ENCODE measurements at places on chromosomes 1 and 21. TPM values are rescaled to one million over a fixed set of nuclear protein-coding genes. Genes with fewer than 3 reads are reported as not detected.

GRCh38 chr1:25810341-25811299, 9.1 kb upstream of the MTFR1L start:
- peak; percentile 69 for DNase-seq

DNA sequence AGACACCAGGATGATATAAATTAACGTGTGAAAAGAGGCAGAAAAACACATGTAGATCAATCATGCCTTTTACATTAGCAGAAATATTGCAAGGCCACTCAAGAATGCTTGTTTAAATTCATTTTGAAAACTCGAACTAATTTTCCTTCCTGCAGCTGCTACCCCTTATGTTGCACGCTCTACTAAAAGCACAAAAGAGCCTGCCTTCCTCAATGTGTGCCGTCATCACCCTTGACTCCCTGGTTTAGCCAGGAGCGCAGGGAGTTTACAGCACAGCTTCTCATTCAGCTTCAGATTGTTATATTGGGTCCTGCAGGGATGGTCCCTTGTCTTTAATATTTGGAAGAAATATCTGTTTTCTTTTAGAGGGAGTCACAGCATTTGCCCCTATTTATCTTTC, 10.1 kb upstream of the ST6GALNAC5 start:
- DNase-seq = no peak

DNA sequence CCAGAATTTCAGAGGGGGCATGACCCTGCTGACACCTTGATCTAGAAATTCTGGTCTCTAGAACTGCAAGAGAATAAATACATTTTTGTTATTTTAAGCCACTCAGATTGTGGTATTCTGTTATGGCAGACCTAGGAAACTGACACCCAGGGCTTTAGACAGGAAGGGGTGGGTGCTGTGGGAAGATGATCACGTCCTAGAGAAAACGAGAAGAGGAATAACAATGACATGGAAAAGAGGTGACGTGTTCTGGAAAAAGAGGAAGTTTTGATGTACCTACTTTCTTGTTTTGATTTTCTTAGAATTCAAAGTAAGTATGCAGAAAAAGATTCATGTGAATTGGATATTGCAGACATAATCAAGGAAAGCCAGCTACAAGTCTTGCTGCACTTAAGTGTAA, 232.9 kb upstream of the RUNX1 start:
- no peak for DNase-seq

DNA sequence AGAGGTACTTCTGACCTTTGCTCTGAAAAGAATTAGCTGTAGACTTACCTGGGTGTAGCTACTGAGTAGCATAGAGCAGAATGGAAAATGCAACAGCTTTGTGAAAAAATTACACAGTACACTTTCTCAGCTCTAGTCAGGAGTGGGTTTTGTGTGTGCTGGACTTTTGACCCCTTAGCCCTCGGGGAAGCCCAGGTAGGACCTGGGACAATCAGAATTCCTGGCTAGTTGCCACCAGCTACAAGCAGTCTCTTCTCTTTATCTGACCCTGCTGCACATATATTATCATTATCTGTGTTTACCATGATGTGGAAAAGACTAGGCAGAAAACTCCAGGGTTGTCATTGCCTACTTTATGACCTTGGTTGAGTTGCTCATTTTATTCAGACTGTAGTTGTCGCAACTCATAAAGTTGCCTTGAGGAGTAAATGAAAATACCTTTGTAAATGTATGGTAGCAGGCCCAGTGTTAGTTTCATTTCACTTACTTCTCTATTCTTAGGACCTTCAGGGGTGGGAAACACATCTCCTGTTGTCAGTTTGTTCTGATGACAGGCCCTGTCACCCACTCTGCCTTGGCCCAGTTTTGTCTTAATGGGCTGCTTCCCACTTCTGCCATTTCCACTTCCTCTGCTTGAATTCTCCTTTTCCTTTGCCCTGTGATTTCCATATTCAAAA, 5.4 kb downstream of the NEK7 start:
- no peak for DNase-seq

DNA sequence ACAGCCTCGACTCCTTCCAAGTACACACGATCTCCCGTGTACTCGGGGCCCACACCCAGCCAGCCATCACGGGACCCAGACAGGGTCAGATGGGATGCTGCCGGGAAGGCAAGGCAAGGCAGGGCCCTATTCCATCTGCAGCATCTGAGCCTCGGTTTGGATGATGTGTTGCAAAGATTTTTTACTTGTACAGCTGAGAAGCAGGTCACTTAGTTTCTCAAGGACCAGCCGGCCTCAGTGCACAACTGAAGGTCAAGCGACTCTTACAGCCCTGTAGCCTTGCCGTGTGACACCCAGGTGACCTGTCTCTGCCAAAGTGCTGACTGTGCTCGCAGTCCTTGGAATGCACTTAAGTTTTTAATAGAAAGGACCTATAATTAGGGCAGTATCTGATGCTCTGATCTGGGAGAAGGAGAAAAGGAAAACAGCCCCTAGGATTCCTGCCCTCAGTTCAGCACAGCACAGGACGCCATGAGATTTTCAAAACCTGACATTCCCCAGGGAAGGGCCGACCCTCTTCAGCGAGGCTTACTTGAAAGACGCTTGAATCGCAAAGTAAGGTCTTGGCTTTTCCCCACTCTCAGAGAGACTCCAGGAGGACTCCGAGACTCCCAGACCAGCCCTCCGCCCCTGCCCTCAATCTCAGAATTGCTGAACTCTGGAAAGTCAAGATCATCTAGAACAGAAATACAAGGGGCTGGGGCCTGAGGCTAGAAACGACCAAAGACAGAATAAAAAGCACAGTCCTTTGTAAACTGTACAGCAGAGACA, 1.3 kb downstream of the GPR157 start:
- DNase-seq = no peak

DNA sequence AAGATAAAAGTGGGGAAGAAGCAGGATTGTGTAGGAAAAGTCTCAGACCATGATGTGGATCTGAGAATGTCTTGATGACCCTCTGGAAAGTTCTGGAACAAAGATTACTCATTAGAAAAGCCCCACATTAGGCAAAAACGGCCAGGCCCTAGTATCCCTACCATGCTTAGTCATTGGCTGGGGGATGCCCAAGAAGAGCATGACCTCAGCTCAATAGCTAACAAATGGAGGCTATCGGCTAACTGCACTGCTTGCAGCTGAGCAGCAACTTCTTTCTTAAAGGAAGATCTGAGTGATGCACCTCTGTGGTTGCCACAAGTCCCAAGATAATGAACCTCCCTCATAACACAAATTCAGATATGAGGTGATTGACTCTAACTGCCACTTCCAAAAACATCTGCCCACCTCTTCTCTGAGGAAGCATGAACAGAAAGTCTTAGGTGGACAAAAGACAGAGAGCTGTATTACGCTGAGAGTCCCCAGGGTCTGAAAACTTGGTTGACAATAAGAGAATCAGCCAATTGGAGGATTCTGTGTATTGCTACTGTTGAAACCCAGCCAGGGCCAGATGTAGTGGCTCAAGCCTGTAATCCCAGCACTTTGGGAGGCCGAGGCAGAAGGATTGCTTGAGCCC, 64.6 kb upstream of the AK4 start:
- DNase-seq = no peak

DNA sequence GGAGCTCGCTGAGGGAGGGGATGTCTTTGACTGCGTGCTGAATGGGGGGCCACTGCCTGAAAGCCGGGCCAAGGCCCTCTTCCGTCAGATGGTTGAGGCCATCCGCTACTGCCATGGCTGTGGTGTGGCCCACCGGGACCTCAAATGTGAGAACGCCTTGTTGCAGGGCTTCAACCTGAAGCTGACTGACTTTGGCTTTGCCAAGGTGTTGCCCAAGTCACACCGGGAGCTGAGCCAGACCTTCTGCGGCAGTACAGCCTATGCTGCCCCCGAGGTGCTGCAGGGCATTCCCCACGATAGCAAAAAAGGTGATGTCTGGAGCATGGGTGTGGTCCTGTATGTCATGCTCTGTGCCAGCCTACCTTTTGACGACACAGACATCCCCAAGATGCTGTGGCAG, 1.4 kb downstream of the TSSK3 start:
- no peak for DNase-seq

GRCh38 chr1:8679395-8679800, 138.0 kb downstream of the RERE start:
- no peak for DNase-seq

- DNase-seq = no peak
Observed at GRCh38 chr1:244868484-244869363, 4.4 kb upstream of the HNRNPU start.

DNA sequence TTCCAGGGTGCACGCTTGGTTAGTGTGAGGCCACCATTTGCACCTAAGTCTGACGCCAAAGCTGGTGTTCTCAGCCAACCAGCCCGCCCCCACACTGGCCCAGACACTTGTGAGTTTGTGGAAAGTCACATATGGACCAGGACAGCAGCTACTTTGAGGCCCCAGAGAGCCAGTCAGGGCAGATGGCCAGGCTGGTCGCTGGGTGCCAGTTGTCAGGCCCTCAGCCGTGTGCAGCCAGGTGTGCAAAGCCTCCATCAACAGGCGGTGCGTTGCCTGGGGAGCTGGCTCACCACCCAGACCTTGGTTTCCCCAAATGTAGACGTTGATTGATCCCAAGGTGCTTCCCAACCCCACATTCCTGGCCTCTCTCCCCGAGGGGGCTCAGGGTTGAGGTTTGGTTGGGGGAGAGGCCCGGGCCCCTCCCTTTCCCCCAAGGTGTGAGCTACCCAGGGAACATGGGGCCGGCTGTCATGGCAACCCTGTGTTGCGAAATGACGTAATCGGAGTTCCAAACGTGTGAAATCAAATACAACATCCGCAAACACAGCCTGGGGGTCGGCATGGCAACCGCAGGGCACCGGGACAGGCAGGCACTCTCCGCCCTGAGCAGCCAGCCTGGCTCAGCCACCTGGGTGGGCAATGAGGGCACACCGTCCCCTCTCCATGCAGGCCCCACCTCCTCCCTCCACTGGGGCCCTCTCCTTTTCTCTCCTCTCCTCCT, 42.2 kb upstream of the WNT4 start:
- no peak for DNase-seq

DNA sequence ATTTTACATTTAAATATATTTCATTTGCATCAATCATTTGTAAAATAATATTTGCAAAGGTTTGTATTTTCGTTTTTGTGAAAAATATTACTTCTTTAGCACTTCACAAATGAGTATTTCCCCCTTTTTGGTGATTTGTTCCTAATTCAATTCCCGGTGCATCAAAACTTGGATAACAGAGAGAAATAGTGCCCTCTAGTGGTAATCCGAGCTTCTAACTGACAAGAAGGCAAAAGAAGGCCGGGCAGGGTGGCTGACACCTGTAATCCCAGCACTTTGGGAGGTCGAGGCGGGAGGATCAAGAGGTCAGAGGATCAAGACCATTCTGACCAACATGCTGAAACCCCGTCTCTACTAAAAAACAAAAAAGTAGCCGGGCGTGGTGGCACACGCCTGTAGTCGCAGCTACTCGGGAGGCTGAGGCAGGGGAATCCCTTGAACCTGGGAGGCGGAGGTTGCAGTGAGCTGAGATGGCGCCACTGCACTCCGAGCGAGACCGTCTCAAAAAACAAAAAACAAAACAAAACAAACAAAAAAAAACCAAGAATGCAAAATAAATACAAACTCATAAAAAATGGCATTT, 137.7 kb downstream of the COL11A1 start:
- DNase-seq = no peak

- DNase-seq = no peak
Observed at GRCh38 chr21:46397993-46398392, 60.7 kb upstream of the DIP2A start.

- no peak for DNase-seq
Observed at GRCh38 chr1:78277253-78277652, 213.5 kb upstream of the PTGFR start.

DNA sequence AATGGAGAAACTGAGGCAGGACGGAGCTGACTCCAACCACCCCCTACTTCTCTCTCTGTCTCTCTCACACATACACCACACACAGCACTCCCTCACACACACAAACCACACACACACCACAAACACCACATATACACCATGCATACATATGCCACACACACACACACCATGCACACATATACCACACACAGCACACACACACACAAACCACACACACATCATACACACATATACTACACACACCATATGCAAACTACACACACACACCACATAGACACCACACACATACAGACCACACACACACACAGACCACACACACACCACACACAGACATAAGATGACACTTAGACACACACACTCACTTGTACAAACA, 94.3 kb downstream of the RIPK4 start:
- no peak for DNase-seq

GRCh38 chr1:7580923-7581753, 190.0 kb upstream of the VAMP3 start:
- DNase-seq = no peak

DNA sequence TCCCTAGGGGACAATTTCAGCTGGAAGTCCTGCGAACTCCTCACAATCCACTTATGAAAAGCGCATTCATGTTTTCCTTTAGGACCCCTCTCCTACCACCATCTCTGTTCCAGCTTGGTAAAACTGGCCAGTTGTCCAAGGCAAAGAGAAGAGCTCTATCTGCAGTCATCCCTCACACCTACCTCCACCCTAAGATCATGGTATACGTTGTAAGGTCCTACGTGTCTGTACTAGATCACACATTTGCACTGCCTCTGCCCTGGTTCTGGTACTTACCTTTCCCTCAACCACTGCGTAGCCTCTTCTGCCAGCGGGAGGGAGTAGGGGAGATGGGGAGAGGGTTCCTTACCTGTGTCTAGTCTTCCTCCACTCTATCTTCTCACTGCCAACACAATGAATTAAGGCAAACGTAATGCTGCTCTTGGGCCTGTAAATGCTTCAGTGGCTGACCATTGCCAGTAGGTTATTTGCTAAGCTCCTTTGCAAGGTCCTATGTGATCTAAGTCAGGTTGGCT, 739 bp upstream of the NUP133 start:
- DNase-seq = no peak

- no peak for DNase-seq
Observed at GRCh38 chr1:29123053-29123886, 433 bp downstream of the TMEM200B start.

DNA sequence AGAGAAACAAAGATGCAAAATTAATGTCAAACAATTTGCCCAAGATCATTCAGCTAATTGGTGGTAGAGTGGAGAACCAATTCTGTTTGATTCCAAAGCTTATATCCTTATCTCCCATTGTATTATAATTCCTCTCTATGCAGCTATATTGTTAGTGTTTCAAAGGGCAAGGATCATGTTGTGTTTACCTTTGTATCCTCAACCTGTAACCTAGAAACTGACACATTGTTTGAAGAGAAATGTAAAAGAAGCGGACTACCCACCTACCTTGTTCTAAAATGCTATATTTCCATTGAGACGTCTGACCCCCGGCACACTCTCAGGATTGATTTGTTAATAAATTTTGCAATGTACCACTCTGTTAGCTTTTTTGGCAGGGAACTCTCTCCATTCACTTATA, 9.3 kb downstream of the RAVER2 start:
- no peak for DNase-seq

GRCh38 chr1:94714552-94714951, 105.6 kb upstream of the SLC44A3 start:
- no peak for DNase-seq

GRCh38 chr1:87686671-87687070, 358.0 kb downstream of the LMO4 start:
- no peak for DNase-seq

- DNase-seq = no peak
Observed at GRCh38 chr1:8343464-8344001, 25.6 kb downstream of the SLC45A1 start.

SPRR2A gene
- total RNA-seq = not detected

TXNDC12 gene
- 34.3 TPM for total RNA-seq

CATSPERE gene
- 2.7 TPM for total RNA-seq

CHTOP gene
- 152 TPM for total RNA-seq

SH2D1B gene
- total RNA-seq = 0.19 TPM

WLS gene
- not detected for total RNA-seq

HCN3 gene
- total RNA-seq = 3.9 TPM

CHRNB2 gene
- not detected for total RNA-seq

ATXN7L2 gene
- 14.1 TPM for total RNA-seq

PDZK1 gene
- total RNA-seq = not detected

CASQ2 gene
- not detected for total RNA-seq
